ENCODE measurements at places on chromosomes 7 and 10. TPM values are rescaled to one million over a fixed set of nuclear protein-coding genes. Genes with fewer than 3 reads are reported as not detected.

- no peak for DNase-seq
- no peak overlapping the region for H3K4me3 ChIP-seq
- H3K4me1 ChIP-seq: no peaks in the 10 kb centered on the region
- no peaks in the 10 kb centered on the region for H3K36me3 ChIP-seq
- no peaks in the 10 kb centered on the region for H3K27me3 ChIP-seq
Observed at GRCh38 chr10:45513551-45513950, 139.5 kb downstream of the ALOX5 start.

GRCh38 chr7:84612981-84613681, 418.5 kb upstream of the SEMA3A start:
- no peaks in the 10 kb centered on the region for H3K36me3 ChIP-seq
- H3K4me3 ChIP-seq: no peak overlapping the region
- no peaks in the 10 kb centered on the region for H3K4me1 ChIP-seq
- H3K27me3 ChIP-seq: no peaks in the 10 kb centered on the region
- H3K27ac ChIP-seq: no peak overlapping the region

- H3K4me1 ChIP-seq: no peaks in the 10 kb centered on the region
- no peaks in the 10 kb centered on the region for H3K27me3 ChIP-seq
- DNase-seq: no peak
- H3K4me3 ChIP-seq: no peak overlapping the region
Observed at GRCh38 chr7:155129186-155129585, 59.1 kb downstream of the HTR5A start.

- H3K4me3 ChIP-seq: no peak overlapping the region
- no peaks in the 10 kb centered on the region for H3K27me3 ChIP-seq
- H3K4me1 ChIP-seq: no peaks in the 10 kb centered on the region
- H3K27ac ChIP-seq: no peak overlapping the region
Observed at GRCh38 chr7:94634502-94634901, 21.4 kb downstream of the SGCE start.

GRCh38 chr7:113698556-113699220, 220.1 kb downstream of the PPP1R3A start:
- H3K4me1 ChIP-seq: no peaks in the 10 kb centered on the region
- no peaks in the 10 kb centered on the region for H3K36me3 ChIP-seq
- H3K27me3 ChIP-seq: no peaks in the 10 kb centered on the region
- H3K4me3 ChIP-seq: no peak overlapping the region
- no peak overlapping the region for H3K27ac ChIP-seq

- no peaks in the 10 kb centered on the region for H3K36me3 ChIP-seq
- no peak overlapping the region for H3K4me3 ChIP-seq
- H3K27me3 ChIP-seq: no peaks in the 10 kb centered on the region
- no peaks in the 10 kb centered on the region for H3K4me1 ChIP-seq
- no peak for DNase-seq
- no peak overlapping the region for H3K27ac ChIP-seq
Observed at GRCh38 chr7:149286811-149287400, 24.9 kb downstream of the ZNF783 start.

GRCh38 chr7:70590126-70590854, 541.7 kb upstream of the GALNT17 start:
- no peaks in the 10 kb centered on the region for H3K36me3 ChIP-seq
- H3K27ac ChIP-seq: no peak overlapping the region
- no peaks in the 10 kb centered on the region for H3K4me1 ChIP-seq
- H3K4me3 ChIP-seq: no peak overlapping the region

- H3K4me3 ChIP-seq: peak overlapping the region; percentile 15
- H3K36me3 ChIP-seq: no peaks in the 10 kb centered on the region
- no peaks in the 10 kb centered on the region for H3K4me1 ChIP-seq
Observed at GRCh38 chr7:6621195-6622133, 6.1 kb downstream of the ZNF853 start.

- H3K27me3 ChIP-seq: no peaks in the 10 kb centered on the region
- H3K4me1 ChIP-seq: no peaks in the 10 kb centered on the region
- H3K4me3 ChIP-seq: no peak overlapping the region
- DNase-seq: no peak
- H3K27ac ChIP-seq: no peak overlapping the region
Observed at GRCh38 chr7:121103579-121103978, 115.1 kb downstream of the CPED1 start.

GRCh38 chr10:68561865-68562649, 1.9 kb downstream of the TET1 start:
- peak overlapping the region; percentile 64 for H3K4me3 ChIP-seq
- no peaks in the 10 kb centered on the region for H3K27me3 ChIP-seq
- H3K36me3 ChIP-seq: no peaks in the 10 kb centered on the region
- H3K4me1 ChIP-seq: peaks cover 4% of the 10 kb centered on the region
- peak overlapping the region; percentile 52 for H3K27ac ChIP-seq

- H3K27me3 ChIP-seq: no peaks in the 10 kb centered on the region
- no peaks in the 10 kb centered on the region for H3K4me1 ChIP-seq
- DNase-seq: no peak
Observed at GRCh38 chr7:39971924-39972323, 21.9 kb downstream of the CDK13 start.

- no peaks in the 10 kb centered on the region for H3K36me3 ChIP-seq
- H3K4me1 ChIP-seq: no peaks in the 10 kb centered on the region
- no peak overlapping the region for H3K4me3 ChIP-seq
- H3K27me3 ChIP-seq: no peaks in the 10 kb centered on the region
Observed at GRCh38 chr10:33085313-33085833, 127.3 kb upstream of the ITGB1 start.

DNA sequence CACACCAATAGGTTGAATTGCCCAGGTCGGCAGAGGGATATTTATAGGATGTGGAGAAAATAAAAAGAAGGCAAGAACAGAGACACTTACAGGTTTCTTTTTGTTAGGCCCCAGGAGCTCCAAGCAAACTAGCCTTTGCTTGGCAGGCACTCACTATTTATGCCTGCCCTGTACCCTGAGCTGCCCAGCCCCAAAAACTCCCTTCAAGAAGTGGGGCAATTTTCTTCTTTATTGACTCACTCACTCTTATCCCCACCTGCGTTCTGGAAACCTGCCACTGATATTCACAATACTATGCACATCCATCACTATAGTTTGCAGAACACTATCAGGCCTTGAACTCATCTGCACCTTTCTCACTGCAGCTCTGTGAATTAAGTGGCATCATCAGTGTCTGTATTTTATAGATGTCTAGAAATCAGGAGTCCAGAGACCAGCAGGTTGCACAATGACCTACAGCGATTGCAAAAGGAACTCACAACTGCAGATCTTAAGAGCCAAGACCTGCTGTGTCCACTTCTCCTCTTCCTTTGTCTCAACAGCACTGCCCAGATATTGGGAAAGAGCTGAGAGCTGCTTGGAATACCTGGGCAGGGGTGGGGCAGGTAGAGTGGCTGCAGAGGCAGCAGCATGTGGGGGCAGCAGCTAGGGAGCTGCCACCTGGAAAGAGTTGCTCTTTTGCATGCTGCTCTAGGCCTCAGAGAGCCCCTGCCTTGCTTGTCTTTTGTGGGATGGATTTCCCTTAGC, at the start of gene SFTPD:
Gene SFTPD, minus strand, starts transcription at position 130 of the 747 bp plus-strand sequence. CDS start 2,446 bp downstream, outside the sequence.
- H3K27ac ChIP-seq: no peak within 1 kb of the TSS
- H3K36me3 ChIP-seq: no peaks in the 10 kb centered on the region
- DNase-seq: no peak
- no peaks in the 10 kb centered on the region for H3K27me3 ChIP-seq
- no peaks in the 10 kb centered on the region for H3K4me1 ChIP-seq

GRCh38 chr7:93015779-93016481, 101.8 kb downstream of the SAMD9 start:
- no peak overlapping the region for H3K4me3 ChIP-seq
- H3K27me3 ChIP-seq: no peaks in the 10 kb centered on the region
- no peaks in the 10 kb centered on the region for H3K4me1 ChIP-seq
- no peak overlapping the region for H3K27ac ChIP-seq
- no peaks in the 10 kb centered on the region for H3K36me3 ChIP-seq
- DNase-seq: no peak

- no peak for DNase-seq
- H3K36me3 ChIP-seq: no peaks in the 10 kb centered on the region
- no peak overlapping the region for H3K27ac ChIP-seq
- no peak overlapping the region for H3K4me3 ChIP-seq
- H3K27me3 ChIP-seq: no peaks in the 10 kb centered on the region
Observed at GRCh38 chr10:86179153-86179524, 187.5 kb downstream of the GRID1 start.

DNA sequence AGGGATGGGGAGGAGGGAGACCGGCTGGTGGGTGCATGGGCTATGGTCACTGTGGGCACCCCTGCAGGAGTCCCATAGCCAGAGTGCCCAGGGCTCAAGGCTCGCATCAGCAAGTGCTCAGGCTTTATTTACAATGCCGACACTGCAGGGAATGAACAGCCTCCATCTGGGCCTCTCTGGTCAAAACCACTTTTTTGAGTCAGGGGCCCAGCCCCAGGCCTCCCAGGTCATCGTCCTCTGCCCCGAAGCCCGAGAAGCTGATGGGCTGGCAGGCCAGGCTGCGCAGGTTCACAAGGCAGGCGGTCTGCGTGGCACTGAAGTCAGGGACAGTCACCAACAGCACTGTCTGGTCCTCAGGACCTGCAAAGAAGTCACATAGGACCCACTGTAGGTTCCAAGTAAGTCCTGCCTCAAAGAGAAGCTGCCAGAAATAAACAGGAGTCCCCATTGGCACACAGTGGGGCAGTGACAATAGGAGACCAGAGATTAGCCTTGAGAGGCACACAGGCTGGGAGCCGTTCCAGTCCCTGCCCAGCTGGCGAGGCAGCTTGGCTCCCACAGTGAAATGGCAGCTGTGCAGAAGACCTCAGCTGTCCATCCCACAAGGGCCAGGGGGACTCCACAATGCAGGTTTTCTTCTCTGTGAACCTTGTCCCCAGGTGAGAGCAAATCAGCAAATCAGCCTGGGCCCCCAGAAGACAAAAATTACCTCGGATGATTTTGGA, 8.6 kb downstream of the POLD2 start:
- no peaks in the 10 kb centered on the region for H3K27me3 ChIP-seq
- no peak overlapping the region for H3K4me3 ChIP-seq
- no peaks in the 10 kb centered on the region for H3K4me1 ChIP-seq
- DNase-seq: peak; percentile 26
- H3K36me3 ChIP-seq: no peaks in the 10 kb centered on the region

DNA sequence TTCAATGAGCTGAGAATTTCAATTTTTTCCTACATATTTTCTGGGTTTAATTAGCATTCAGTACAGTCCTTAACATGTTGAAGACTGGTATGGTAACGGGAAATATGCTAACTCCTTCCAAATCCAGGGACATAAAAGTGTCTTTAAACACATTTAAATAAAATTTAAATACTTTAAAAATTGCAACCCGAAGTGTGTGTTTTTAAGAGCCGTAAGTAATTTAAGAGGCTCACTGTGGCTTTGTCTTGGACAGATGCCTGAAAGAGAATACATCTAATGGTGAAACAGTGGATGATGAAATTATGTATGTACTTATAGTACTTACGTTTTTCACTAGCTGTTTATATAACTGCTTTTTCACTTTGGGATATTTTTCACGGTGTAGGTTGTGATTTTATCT, 687.3 kb upstream of the CELF2 start:
- no peaks in the 10 kb centered on the region for H3K36me3 ChIP-seq
- no peak for DNase-seq
- H3K27me3 ChIP-seq: no peaks in the 10 kb centered on the region
- no peak overlapping the region for H3K27ac ChIP-seq

- no peak for DNase-seq
- H3K4me3 ChIP-seq: no peak overlapping the region
- no peaks in the 10 kb centered on the region for H3K27me3 ChIP-seq
- peaks cover 10% of the 10 kb centered on the region for H3K4me1 ChIP-seq
Observed at GRCh38 chr7:121011401-121011800, 22.9 kb downstream of the CPED1 start.

The PYROXD2 gene
- total RNA-seq: 10.2 TPM

The PON1 gene
- 1.2 TPM for total RNA-seq

The STAG3 gene
- total RNA-seq: 105 TPM

The TBX20 gene
- total RNA-seq: 2.8 TPM

The FAM25C gene
- total RNA-seq: not detected

The C7orf57 gene
- total RNA-seq: 2.8 TPM

The GIMAP1 gene
- total RNA-seq: 1.7 TPM

The ZNF487 gene
- 22.8 TPM for total RNA-seq

The IQUB gene
- total RNA-seq: 34.6 TPM

The CFAP58 gene
- total RNA-seq: 14.6 TPM

The CPN1 gene
- total RNA-seq: 0.87 TPM
